ENCODE measurements at places on chromosomes 1 and 21. TPM values are rescaled to one million over a fixed set of nuclear protein-coding genes. Genes with fewer than 3 reads are reported as not detected.

The LCE2A gene
- total RNA-seq = not detected

The ALPL gene
- total RNA-seq = 12.0 TPM

The SLC1A7 gene
- total RNA-seq = not detected

- no peaks in the 10 kb centered on the region for H3K36me3 ChIP-seq
- DNase-seq = no peak
- no peak overlapping the region for H3K4me3 ChIP-seq
- H3K27ac ChIP-seq = no peak overlapping the region
- peaks cover 22% of the 10 kb centered on the region for H3K27me3 ChIP-seq
Measured at GRCh38 chr1:22969304-22969709, 3.4 kb downstream of the LACTBL1 start.

DNA sequence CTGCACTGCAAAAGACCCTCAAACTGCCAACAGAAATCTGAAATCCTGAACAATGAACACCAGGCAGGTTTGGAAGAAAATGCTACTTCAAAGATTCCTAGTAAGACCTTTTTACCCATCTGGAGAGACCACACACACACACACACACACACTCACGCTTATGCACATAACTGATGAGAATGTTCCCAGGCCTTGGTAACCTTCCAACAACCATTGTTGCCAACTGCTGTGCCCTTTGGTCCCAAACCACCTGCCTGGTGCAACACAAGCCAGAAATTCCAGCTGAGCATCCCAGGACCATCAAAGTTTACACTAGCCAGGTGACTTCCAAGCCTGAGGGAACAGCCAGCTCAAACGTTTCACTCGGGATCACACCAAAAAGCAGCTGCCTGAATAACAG lies 56.9 kb downstream of the SEC16B start:
- no peaks in the 10 kb centered on the region for H3K4me1 ChIP-seq
- no peaks in the 10 kb centered on the region for H3K36me3 ChIP-seq
- H3K4me3 ChIP-seq = no peak overlapping the region
- no peaks in the 10 kb centered on the region for H3K27me3 ChIP-seq

The AQP10 gene
- not detected for total RNA-seq

GRCh38 chr1:25098717-25099116 lies 133.6 kb downstream of the SYF2 start:
- H3K4me3 ChIP-seq = no peak overlapping the region
- H3K4me1 ChIP-seq = no peaks in the 10 kb centered on the region
- H3K36me3 ChIP-seq = no peaks in the 10 kb centered on the region
- DNase-seq = no peak
- H3K27ac ChIP-seq = no peak overlapping the region

- peaks cover 20% of the 10 kb centered on the region for H3K4me1 ChIP-seq
- DNase-seq = no peak
- no peak overlapping the region for H3K27ac ChIP-seq
- H3K27me3 ChIP-seq = no peaks in the 10 kb centered on the region
- no peak overlapping the region for H3K4me3 ChIP-seq
Measured at GRCh38 chr1:206032380-206033140, 8.9 kb upstream of the CTSE start.

DNA sequence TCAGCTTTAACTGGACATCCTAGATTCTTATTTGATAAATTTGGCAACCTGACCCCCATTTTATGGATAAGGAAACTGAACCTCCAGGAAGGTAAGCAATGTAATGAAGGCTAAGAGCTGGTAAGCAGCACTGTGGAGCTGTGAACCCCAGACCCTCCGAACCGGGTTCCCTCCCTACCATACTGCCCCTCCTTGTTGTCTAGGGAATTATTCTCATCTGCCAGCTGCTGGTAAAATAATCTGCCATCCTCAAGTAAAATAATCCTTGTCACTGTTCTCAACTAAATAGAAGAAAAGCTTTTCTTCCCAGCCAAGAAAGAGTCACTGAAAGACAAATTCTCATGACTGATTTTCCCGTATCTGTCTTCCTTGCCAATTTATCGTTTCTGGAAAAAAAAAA lies 55.8 kb upstream of the PRDX6 start:
- peaks cover 12% of the 10 kb centered on the region for H3K36me3 ChIP-seq
- no peak for DNase-seq
- H3K4me1 ChIP-seq = peaks cover 10% of the 10 kb centered on the region
- H3K27me3 ChIP-seq = no peaks in the 10 kb centered on the region
- no peak overlapping the region for H3K27ac ChIP-seq

DNA sequence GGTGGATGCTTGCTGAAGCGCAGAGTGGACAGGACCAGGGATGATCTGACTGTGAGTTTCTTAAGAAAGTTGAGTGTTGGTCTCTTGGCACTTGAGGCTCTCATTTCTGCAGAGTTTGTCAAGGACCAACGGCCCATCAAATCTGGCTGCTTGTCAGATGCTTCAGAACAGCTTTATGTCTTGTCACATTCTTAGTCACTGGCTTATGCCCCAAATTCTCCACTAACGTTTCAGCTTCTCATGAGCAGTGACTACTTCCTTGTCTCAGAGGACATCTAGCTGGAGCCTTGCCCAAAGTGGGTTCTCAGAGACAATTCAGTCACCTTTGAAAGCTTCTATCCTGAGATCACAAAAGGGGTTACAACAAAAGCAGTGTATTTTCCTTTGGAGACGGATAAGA lies 92.3 kb downstream of the ST6GALNAC5 start:
- no peak overlapping the region for H3K27ac ChIP-seq
- no peaks in the 10 kb centered on the region for H3K4me1 ChIP-seq
- no peak overlapping the region for H3K4me3 ChIP-seq

The LDLRAD1 gene
- total RNA-seq = not detected

- H3K27ac ChIP-seq = no peak overlapping the region
- H3K4me3 ChIP-seq = no peak overlapping the region
- H3K36me3 ChIP-seq = no peaks in the 10 kb centered on the region
- no peaks in the 10 kb centered on the region for H3K27me3 ChIP-seq
- H3K4me1 ChIP-seq = no peaks in the 10 kb centered on the region
Measured at GRCh38 chr1:179046808-179047635, 21.3 kb downstream of the FAM20B start.

The IFI44L gene
- 3.6 TPM for total RNA-seq

- H3K4me3 ChIP-seq = peak overlapping the region; percentile 66
- peaks cover 18% of the 10 kb centered on the region for H3K4me1 ChIP-seq
- H3K27ac ChIP-seq = no peak overlapping the region
- H3K36me3 ChIP-seq = no peaks in the 10 kb centered on the region
Measured at GRCh38 chr1:100539836-100540536, 2.0 kb downstream of the GPR88 start.

GRCh38 chr1:179876300-179876715 lies 1.3 kb downstream of the TOR1AIP2 start:
- H3K36me3 ChIP-seq = peaks cover 5% of the 10 kb centered on the region
- peak overlapping the region; percentile 72 for H3K27ac ChIP-seq
- no peak for DNase-seq
- H3K4me3 ChIP-seq = peak overlapping the region; percentile 76
- H3K4me1 ChIP-seq = peaks cover 43% of the 10 kb centered on the region

The HORMAD1 gene
- not detected for total RNA-seq

The ADORA3 gene
- total RNA-seq = 44.3 TPM

GRCh38 chr1:57122031-57122430 lies 156.2 kb upstream of the C8B start:
- no peaks in the 10 kb centered on the region for H3K4me1 ChIP-seq
- H3K4me3 ChIP-seq = no peak overlapping the region
- H3K27me3 ChIP-seq = no peaks in the 10 kb centered on the region

DNA sequence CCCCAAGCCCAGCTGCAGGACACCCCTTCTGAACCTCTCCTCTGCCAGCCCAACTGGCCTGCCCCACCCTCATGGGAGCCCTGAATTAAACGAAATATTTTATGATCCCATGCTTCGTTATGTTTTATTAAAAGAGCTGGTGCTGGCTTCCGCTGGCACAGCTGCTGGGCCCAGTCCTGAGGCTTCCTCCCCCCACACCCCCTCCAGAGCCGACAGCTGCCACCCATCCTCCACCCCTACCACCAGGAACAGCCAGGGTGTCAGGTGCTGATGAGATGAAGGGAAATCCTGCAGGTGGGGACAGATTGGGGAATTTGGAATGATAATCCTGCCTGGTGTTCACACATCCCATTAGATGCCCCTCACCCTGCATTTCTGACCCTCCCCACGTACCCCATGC lies 19.0 kb downstream of the IGSF21 start:
- no peak overlapping the region for H3K4me3 ChIP-seq
- H3K27me3 ChIP-seq = no peaks in the 10 kb centered on the region
- no peaks in the 10 kb centered on the region for H3K36me3 ChIP-seq
- DNase-seq = no peak
- H3K4me1 ChIP-seq = no peaks in the 10 kb centered on the region

DNA sequence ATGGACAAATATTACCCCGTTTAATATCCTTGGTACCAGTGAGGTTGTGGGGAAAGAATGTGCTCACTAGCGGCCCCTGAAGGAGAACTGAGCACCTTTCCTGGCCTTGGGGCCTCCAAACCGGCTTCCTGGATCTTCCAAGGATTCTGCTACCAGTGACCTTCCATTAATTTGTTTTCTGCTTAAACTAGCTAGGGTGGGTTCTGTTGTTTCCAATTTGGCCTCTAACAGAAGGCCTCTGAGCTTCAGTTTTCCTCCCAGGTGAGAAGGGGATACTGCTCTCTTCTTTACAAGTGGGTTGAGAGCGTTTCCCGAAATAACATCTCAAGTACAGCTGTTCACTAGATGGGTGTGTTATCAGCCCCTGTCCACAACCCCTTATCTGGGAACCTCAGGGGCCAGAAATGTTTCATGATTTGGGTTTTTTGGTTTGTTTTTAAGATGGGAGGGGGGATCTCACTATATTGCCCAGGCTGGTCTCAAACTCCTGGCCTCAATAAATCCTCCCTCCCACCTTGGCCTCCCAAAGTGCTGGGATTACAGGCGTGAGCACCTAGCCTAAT lies 16.9 kb upstream of the IFNGR2 start:
- peaks cover 18% of the 10 kb centered on the region for H3K4me1 ChIP-seq
- no peaks in the 10 kb centered on the region for H3K36me3 ChIP-seq

The ACTL8 gene
- total RNA-seq = not detected

DNA sequence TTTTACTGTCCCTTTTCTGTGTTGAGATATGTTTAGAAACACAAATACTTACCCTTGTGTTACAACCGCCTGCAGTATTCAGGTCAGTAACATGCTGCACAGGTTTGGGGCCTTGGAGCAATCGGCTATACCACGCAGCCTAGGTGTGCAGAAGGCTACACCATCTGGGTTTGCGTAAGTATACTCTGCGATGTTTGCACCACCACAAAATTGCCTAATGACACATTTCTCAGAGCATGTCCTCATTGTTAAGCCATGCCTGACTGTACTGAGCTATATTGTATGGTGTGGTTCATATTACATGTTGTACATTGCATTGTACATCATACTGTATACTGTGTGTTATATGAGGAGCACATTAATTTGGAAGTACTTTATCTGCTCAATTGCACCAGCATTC lies 247.4 kb downstream of the RHOU start:
- H3K27me3 ChIP-seq = no peaks in the 10 kb centered on the region
- no peak for DNase-seq
- peaks cover 37% of the 10 kb centered on the region for H3K4me1 ChIP-seq

The UQCRHL gene
- 1.8 TPM for total RNA-seq

- H3K27me3 ChIP-seq = no peaks in the 10 kb centered on the region
- no peaks in the 10 kb centered on the region for H3K4me1 ChIP-seq
Measured at GRCh38 chr1:100721526-100722207, 2.1 kb downstream of the VCAM1 start.

- no peaks in the 10 kb centered on the region for H3K36me3 ChIP-seq
- no peak overlapping the region for H3K27ac ChIP-seq
- no peaks in the 10 kb centered on the region for H3K4me1 ChIP-seq
- no peak for DNase-seq
- no peak overlapping the region for H3K4me3 ChIP-seq
- H3K27me3 ChIP-seq = no peaks in the 10 kb centered on the region
Measured at GRCh38 chr1:241894016-241894415, 46.0 kb downstream of the EXO1 start.

- H3K36me3 ChIP-seq = peaks cover 77% of the 10 kb centered on the region
- peaks cover 7% of the 10 kb centered on the region for H3K4me1 ChIP-seq
- H3K27me3 ChIP-seq = no peaks in the 10 kb centered on the region
- H3K4me3 ChIP-seq = no peak overlapping the region
Measured at GRCh38 chr1:9720785-9721605, 69.5 kb downstream of the PIK3CD start.

DNA sequence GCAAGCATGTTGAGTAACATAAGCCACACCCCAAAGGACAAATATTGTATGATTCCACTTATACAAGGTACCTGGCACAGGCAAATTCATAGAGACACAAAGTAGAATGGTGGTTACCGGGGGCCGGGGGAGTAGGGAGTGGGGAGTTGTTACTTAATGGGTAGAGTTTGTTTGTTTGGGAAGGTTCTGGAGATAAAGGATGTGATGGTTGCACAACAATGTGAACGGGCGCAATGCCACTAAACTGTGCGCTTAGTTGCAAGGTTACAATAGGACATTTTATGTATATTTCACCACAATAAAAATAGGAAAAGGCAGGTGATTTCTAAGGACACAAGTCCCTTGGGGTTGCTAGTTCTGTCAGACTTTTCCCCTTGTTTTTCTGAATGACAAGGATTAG lies 516.6 kb downstream of the KIF26B start:
- DNase-seq = no peak
- no peaks in the 10 kb centered on the region for H3K4me1 ChIP-seq

DNA sequence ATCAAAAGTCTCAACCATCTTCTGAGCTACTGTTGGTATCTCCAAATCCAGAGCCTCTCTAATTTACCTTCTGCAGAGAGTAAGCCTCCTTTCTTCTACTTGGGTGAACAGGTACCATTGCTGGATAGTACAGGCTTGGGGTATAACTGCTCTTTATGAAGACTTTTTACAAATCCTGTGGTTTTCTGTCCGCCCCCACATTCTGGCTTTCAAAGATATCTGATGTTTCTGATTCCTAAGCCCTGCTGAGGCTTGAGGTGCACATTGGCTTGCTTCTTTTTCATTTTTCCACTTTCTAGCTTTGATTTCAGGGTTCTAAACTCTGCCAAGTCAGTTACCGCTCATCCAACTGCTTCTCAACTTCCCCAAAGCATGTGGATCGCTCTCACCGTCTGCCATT lies 37.1 kb downstream of the TENT5C start:
- no peaks in the 10 kb centered on the region for H3K27me3 ChIP-seq
- no peak for DNase-seq
- no peak overlapping the region for H3K4me3 ChIP-seq
- no peaks in the 10 kb centered on the region for H3K36me3 ChIP-seq

The RSPO1 gene
- 5.1 TPM for total RNA-seq

DNA sequence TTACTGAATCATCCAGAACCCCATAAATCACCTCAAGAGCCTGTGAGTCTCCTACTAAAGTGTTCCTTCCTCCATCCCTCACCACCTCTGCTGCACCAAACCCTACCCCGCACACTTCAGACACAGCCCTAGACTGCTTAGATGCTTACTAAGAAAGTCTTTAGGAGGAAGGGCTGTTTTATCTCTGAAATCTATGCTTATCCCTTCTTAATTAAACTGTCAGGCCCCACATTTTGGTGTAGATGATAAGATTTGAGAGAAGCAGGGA lies 216.8 kb upstream of the SGIP1 start:
- H3K4me1 ChIP-seq = peaks cover 25% of the 10 kb centered on the region
- peak overlapping the region; percentile 17 for H3K27ac ChIP-seq
- no peaks in the 10 kb centered on the region for H3K27me3 ChIP-seq
- no peaks in the 10 kb centered on the region for H3K36me3 ChIP-seq
- H3K4me3 ChIP-seq = no peak overlapping the region
- no peak for DNase-seq

GRCh38 chr1:228898582-228898992 lies 163.3 kb downstream of the RHOU start:
- H3K27me3 ChIP-seq = no peaks in the 10 kb centered on the region
- no peaks in the 10 kb centered on the region for H3K36me3 ChIP-seq
- no peak overlapping the region for H3K4me3 ChIP-seq
- peaks cover 39% of the 10 kb centered on the region for H3K4me1 ChIP-seq
- no peak overlapping the region for H3K27ac ChIP-seq

GRCh38 chr1:203426870-203427269 lies 48.7 kb upstream of the PRELP start:
- DNase-seq = peak; percentile 35
- no peaks in the 10 kb centered on the region for H3K36me3 ChIP-seq
- H3K27ac ChIP-seq = no peak overlapping the region
- no peak overlapping the region for H3K4me3 ChIP-seq
- peaks cover 27% of the 10 kb centered on the region for H3K4me1 ChIP-seq

Measured in stomach (tissue), 19 donors.